Activated T-cell treated with anti-CD3 and anti-CD28 coated beads for 1 hour (primary cell): ENCODE measurements at places on chromosomes 7 and 10.

DNA sequence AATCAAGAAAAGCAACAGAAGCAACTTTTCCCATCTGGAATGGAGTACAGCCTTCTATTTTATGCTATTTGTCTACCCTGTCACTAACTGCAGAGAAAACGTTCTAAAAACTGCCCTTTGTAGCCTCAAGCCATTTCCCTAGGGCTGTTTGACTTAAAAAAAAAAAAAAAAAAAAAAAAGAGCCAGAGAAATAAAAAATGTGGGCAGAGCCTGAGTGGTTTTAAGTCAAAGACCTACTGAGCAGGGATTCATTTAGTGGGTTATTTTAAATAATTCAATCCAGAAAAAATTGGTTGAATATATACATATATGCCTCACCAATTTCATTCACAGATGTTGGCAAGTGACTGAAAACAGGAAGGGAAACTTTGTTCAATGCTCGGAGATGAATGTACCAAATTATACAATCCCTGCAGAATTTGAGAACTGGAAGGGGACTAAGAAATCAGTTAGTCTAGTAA lies 75.2 kb downstream of the PPP1R3C start:
- no peak for DNase-seq

DNA sequence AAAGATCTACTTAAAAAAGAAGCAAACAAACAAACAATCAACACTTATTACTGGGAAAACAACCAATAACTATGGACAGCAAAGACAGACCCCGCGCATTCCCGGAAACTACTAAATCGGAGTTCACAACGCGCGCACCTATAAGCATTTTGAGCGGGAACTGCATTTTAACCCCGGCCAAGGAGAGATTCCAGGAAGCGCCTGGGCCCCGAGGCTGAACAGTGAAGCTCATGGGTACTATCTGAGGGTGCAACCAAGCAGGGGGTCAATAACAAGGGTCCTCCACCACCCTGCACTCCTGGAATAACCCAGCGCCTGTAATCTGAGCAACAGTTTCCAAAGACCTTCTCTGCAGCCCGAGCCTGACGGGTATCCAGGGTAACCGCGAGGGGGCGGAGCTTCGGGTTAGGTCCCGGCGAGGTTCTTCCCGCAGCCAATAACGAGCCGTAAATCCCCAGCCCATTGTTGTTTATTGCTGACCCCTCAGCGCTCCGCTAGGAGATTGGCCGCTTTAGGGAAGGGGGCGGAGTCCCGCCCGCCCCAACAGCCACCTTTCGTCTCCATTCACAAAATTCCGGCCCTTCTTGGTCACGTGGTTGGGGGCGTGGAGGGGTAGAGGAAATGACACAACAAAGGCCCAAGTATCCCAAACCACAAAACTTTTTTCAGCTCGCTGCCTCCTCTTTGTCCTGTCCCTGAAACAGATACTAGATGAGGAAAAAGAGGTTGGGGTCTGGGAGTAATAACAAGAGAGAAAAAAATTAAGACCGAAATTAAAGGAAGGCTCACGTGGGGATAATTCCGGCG lies 1.7 kb upstream of the ETV1 start:
- peak; percentile 20 for DNase-seq

- DNase-seq = no peak
Observed at GRCh38 chr7:151787348-151787747, 89.6 kb downstream of the PRKAG2 start.

DNA sequence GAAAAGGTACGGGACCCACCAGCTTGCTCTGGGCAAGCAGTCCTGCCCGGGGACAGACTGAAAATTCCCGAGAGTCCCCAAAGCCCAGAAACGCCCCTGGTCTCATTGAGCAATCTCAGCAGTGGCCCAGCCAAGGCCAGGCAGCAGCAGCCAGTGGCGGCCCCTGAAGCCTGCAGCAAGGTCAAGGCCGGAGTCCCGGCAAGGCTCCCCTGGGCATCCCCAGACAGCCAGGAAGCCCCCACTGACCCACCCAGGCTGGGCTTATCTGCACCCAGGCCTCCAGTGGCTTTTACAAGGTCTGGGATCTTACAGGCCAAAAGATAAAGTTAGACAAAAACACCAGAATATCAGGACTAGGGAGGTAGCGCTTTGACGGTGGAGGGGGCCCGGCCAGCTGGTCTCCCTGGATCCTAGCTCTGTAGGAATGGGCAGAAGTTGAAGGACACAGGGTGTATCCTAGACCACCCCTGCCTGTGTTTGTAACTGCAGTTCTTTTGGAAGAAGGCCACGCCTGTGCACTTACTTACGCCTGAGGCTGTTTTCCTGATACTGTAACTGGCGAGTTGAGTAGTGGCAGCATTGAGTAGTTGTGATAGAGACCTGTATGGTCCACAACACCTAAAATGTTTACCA lies 130.5 kb upstream of the NPS start:
- no peak for DNase-seq

GRCh38 chr7:66281678-66282590 lies 76.8 kb downstream of the TPST1 start:
- DNase-seq = no peak

GRCh38 chr7:78780560-78780959 lies 672.9 kb downstream of the MAGI2 start:
- no peak for DNase-seq

- no peak for DNase-seq
Observed at GRCh38 chr10:84329986-84330651, 1.7 kb downstream of the CCSER2 start.

DNA sequence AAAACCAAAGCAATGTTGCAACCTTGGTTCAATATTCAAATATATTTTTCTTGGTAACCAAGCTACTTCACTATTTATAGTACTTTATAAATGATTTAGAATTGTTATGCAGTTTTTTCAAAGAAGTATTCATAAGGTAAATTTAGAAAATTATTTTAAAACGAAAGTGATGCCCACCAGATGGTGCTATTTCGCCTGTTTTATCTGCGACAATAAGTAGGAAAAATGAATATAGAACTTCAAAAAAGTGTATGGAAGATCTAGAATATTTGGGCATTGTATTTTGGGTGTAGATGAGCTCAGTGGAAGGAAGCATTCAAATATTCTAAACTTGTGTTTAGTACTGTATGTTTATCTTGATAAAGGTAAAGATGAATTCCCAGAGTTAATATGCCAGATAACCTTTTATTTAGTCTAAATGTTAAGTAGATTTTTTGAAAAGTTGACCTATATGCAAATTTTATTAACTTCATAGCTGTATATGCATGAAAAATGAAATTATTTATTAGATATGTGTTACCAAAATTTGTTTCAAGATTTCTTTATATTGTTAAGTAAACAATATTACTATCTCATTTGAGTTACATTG lies 93.2 kb downstream of the ADK start:
- peak; percentile 9 for DNase-seq

- no peak for DNase-seq
Observed at GRCh38 chr10:47361293-47361692, 13.1 kb downstream of the RBP3 start.

- no peak for DNase-seq
Observed at GRCh38 chr10:89702121-89702480, 711 bp downstream of the KIF20B start.

GRCh38 chr10:60943316-60944057 lies 498 bp downstream of the RHOBTB1 start:
- no peak for DNase-seq

GRCh38 chr7:116566666-116567065 lies 41.8 kb downstream of the CAV1 start:
- DNase-seq = no peak

- DNase-seq = no peak
Observed at GRCh38 chr7:127135871-127136485, 116.8 kb downstream of the GRM8 start.

DNA sequence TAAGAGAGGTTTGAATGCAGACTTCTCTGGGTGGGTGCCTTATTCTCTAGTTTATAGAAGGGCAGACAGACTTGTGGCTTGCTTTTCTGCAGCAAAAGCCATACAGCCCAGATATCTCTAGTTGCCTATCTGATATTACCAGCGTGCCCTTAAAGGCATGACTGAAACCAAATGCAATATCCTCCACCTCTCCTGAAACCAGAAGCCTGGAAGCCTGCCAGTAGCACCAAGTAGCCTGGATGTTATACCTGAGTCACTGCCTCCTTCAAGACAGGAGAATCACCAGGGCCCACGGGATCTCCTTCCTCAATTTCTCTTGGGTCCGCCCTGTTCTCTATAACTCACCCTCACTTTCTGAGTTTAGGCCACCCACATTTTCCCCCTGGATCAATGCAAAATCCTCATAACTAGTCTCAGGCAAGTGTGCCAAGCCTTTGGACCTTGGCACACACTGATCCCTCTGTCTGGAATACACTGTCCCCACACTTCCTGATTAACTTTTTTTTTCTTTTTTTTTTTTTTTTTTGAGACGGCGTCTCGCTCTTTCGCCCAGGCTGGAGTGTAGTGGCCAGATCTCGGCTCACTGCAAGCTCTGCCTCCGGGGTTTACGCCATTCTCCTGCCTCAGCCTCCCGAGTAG lies 638.4 kb downstream of the GALNT17 start:
- DNase-seq = no peak

- no peak for DNase-seq
Observed at GRCh38 chr7:38728145-38728544, 97.0 kb upstream of the AMPH start.

DNA sequence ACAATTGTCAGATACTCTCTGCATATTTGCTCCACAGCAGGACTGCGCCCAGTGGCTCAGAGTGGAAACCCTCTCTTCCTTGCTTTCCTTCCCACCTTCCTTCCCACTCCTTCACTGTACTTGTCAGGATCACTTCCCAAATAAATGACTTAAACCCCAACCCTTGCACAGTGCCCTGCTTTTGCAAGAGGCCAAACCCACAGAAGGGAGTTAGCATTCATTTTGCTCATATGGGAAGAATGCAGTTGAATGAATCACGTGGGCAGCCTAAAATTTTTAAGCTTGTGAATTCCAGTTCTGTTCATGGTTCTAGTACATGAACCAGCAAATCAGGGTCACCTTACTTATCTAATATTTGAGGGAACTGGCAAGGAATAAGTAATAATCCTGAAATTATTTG lies 47.7 kb upstream of the SFMBT2 start:
- no peak for DNase-seq

DNA sequence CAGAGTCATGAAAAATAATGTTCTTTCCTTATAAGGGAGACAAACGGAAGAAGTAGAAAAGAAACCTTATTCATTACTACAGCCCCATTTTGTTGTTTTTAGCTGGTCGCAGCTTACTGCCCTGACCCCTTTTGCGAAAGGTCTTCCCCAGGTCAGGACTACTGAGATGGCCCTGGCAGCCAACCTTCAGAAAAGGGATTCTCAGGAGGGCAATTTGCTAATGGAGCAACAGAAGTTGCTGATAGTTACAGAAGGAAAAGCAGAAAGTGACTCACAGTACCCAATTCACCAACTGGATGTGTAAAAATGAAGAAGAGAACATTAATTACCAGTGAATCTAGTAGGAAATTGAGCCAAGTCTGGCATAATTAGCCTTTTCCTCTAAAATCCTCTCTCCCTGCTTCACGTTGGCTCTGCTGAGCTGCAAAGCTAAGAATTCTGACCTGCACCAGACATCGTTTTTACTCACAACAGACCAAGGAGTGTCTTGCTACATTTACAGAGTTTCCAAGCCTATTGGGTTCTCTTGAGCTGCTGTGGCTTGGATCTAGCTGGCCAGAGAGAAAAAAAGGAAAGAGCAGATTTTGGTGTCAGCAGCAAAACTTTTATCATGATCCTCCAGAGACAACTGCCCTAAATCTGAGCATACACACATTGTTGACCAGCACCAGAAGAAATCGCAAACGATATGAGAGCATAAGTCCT lies 499.9 kb upstream of the FZD8 start:
- no peak for DNase-seq

DNA sequence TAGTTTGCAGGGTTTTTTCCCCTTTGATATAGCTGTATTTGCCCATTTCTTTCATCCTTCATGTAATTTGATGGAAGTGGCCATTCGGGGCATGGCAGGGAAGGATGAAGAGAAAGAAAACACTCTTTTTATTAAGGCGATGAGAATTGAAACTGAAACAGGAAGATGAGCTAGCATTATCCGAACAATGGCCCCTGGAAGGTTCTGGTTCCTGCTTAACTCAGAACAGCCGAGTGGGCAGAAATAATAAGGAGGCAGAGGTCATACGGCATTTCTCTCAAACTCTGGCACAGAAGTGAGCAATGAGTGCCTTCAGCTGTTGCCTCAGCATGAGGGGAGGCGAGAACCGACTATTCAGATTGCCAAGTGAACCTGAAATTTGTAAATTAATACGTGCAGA lies 113.2 kb upstream of the MYO3A start:
- no peak for DNase-seq

DNA sequence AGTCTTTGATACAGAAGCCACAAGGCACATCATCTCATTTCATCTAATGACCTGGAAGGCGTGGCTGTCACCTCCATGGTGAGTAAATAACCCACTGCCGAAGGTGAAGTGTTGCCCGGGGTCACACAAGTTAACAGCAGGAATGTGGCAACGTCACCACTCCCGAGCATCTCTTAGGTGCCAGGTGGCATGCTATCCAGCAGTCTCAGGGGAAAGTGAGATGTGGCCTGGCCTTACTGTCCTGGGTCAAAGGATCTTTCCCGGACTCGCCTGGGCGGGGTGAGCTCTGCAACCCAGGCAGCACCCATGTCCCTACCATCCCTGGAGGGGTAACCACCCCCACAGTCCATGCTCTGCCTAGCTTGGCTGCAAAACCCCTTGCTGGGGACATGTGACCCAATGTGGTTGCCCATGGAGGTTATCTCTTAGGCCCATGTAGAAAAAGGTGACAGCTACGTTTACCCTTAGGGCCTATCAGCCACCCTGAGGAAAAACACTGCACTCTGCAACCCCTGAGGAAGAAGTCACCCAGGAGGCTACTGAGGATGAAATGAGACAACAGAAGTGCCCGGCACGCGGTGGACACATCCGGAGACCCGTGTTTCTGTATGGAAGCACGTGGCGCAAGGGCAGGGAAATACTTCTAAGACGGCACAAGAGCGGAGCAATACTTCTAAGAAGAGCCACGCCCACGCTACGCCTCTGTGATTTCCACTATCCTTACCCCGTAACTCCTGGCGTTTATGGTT lies 52.0 kb downstream of the BAIAP2L1 start:
- no peak for DNase-seq

GRCh38 chr10:71996592-71997371 lies 32.6 kb downstream of the CHST3 start:
- no peak for DNase-seq

DNA sequence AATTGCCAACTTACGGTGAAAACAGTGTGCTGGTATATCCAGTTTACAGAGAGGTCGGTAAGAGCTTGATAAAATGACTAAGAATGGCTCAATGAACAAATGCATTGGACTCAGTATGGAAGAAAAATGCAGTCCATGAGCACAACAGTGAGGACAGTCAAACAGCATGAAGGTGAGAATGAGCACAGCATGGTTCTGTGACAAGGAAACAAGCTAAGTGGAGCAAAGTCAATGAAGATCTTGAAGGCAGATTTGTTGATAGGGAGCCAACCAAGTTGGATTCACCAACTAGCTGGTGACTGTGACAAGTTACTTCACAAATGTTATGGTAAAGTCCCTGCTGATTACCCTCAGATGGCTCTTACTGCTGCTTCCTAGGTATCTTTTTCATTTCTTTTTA lies 75.9 kb downstream of the SHOC2 start:
- DNase-seq = no peak

GRCh38 chr10:113979409-113979808 lies 64.3 kb upstream of the ADRB1 start:
- DNase-seq = no peak
